IMR-90 (cell line): ENCODE measurements at places on chromosomes 5 and 9. TPM values are rescaled to one million over a fixed set of nuclear protein-coding genes. Genes with fewer than 3 reads are reported as not detected.

The PCDHA9 gene
- total RNA-seq = under 0.01 TPM in 2 replicates

The CTXN3 gene
- not detected in 2 replicates for total RNA-seq

The DPYSL3 gene
- total RNA-seq = 46.1 and 50.2 TPM in 2 replicates

The PPP1R2B gene
- not detected in 2 replicates for total RNA-seq

The DRD1 gene
- total RNA-seq = 0.18 and 0.28 TPM in 2 replicates

The EQTN gene
- total RNA-seq = not detected in 2 replicates

The LPAR1 gene
- total RNA-seq = 260 and 315 TPM in 2 replicates

The BSPRY gene
- not detected in 2 replicates for total RNA-seq

The DOCK2 gene
- total RNA-seq = 1.4 and 3.0 TPM in 2 replicates

The SOHLH1 gene
- total RNA-seq = not detected in 2 replicates

The WDR5 gene
- total RNA-seq = 18.3 and 19.2 TPM in 2 replicates

The KLF4 gene
- 1.3 and 2.2 TPM in 2 replicates for total RNA-seq

The BRINP1 gene
- total RNA-seq = under 0.01 TPM in 1 of 2 replicates, not detected in the other

The DBH gene
- total RNA-seq = not detected in 2 replicates

The IFNK gene
- total RNA-seq = not detected in 2 replicates

The CDH9 gene
- total RNA-seq = not detected in 2 replicates

The CCNO gene
- not detected in 2 replicates for total RNA-seq

The MLANA gene
- not detected in 2 replicates for total RNA-seq

The PCDHB13 gene
- 0.18 and 0.28 TPM in 2 replicates for total RNA-seq

The TSLP gene
- 0.28 and 0.54 TPM in 2 replicates for total RNA-seq

The NEUROG1 gene
- total RNA-seq = not detected in 2 replicates

The CDO1 gene
- total RNA-seq = 3.3 and 8.6 TPM in 2 replicates

The TNFSF8 gene
- total RNA-seq = not detected in 2 replicates

The B4GALT1 gene
- total RNA-seq = 8.8 and 11.9 TPM in 2 replicates

The GPSM1 gene
- total RNA-seq = 28.7 and 29.7 TPM in 2 replicates

The GABRB2 gene
- not detected in 2 replicates for total RNA-seq

The RALGDS gene
- total RNA-seq = 12.2 and 13.1 TPM in 2 replicates

The PLEKHG4B gene
- 1.1 TPM in 2 replicates for total RNA-seq

The CDKN2B gene
- total RNA-seq = 3.6 and 5.6 TPM in 2 replicates

The ANKRD20A1 gene
- total RNA-seq = under 0.01 and 0.18 TPM in 2 replicates

The C9orf153 gene
- not detected in 2 replicates for total RNA-seq

The SPATA31D4 gene
- total RNA-seq = not detected in 2 replicates

The CENPH gene
- total RNA-seq = 3.8 and 10.8 TPM in 2 replicates

The FAM221B gene
- total RNA-seq = not detected in 2 replicates

The EGFLAM gene
- total RNA-seq = 1.1 TPM in 2 replicates

The PPP3R2 gene
- not detected in 2 replicates for total RNA-seq

The FLT4 gene
- under 0.01 and 0.28 TPM in 2 replicates for total RNA-seq

The IL4 gene
- not detected in 2 replicates for total RNA-seq
